ENCODE measurements at places on chromosomes 16 and 17.
A peak's percentile ranks its signal among the peaks of the same experiment; 100 is the strongest.

GRCh38 chr17:46847204-46848191, 3.9 kb upstream of the WNT9B start:
- no peak for DNase-seq

GRCh38 chr17:42288803-42289610, 709 bp downstream of the STAT5A start:
- no peak for DNase-seq

GRCh38 chr16:12951976-12952375, 50.6 kb downstream of the SHISA9 start:
- DNase-seq: no peak

GRCh38 chr17:7849751-7850504, 4.9 kb upstream of the TMEM88 start:
- no peak for DNase-seq

GRCh38 chr16:1494129-1494640, 1.0 kb downstream of the TELO2 start:
- no peak for DNase-seq

DNA sequence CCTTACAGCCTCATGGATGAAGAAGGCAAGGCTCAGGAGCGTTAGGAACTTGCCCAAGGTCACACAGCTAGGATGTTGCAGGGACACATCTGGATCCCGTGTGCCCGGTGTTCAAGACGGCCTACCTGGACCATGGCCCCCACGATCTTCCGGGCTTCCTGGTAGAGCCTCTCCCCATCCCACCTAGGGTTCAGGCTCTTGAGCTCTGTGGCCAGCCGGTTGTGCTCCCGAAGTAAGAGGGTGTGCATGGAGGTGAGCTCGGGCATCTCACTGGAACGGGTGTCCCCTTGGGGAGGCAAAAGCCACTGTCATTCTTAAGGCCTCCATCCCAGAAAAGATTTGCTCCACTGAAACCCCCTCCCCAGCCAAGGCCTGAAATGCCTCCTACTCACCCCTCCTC, 5.3 kb downstream of the MPO start:
- no peak for DNase-seq

- DNase-seq: peak; percentile 83
Measured at GRCh38 chr17:83191388-83192160, 112.2 kb downstream of the METRNL start.

DNA sequence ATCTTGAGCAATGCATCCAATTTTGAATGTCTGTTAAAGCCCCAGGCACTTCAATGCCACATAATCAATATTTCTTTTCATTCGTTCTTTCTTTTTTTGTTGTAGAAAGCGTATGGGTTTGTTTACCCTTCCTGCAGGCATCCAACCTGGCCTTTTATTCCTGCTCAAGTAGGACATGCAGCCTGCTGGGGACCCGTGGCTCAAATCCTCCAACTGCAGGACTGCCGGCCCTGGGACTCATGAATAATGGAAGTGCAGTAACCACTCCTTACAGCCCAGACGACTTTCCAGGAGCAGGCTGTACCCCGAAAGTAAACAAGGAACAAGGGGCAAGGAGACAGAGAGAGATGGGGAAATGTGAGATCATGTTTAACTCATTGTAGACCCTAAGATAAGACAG, 126.4 kb downstream of the SALL1 start:
- no peak for DNase-seq

GRCh38 chr17:40325156-40326013, 16.4 kb downstream of the RARA start:
- DNase-seq: no peak
